ENCODE measurements at places on chromosomes 6 and 20.
A peak's percentile ranks its signal among the peaks of the same experiment; 100 is the strongest.

DNA sequence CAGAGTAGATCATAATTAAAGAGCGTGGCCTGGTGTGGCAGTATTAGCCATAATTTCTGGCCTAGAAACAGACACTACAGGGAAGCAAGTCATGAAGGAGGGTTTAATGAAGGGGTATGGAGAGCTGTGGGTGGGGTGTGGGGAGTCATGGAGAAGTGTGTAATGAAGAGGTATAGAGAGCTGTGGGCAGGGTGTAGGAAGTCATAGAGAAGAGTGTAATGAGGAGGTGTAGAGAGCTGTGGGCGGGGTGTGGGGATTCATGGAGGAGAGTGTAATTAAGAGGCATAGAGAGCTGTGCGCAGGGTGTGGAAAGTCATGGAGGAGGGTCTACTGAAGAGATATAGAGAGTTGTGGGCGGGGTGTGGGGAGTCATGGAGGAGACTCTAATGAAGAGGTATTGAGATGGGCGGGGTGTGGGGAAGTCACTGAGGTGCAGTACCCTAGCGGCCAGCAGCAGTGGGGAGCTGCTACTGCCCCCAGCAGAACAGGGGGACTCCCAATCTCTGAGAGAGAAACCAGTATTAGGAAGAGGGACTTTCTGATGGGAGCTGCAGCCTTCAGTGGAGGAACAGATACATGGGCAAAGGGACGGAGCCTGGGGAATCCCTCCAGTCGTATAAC lies 145.4 kb upstream of the FOXA2 start:
- no peak for DNase-seq

DNA sequence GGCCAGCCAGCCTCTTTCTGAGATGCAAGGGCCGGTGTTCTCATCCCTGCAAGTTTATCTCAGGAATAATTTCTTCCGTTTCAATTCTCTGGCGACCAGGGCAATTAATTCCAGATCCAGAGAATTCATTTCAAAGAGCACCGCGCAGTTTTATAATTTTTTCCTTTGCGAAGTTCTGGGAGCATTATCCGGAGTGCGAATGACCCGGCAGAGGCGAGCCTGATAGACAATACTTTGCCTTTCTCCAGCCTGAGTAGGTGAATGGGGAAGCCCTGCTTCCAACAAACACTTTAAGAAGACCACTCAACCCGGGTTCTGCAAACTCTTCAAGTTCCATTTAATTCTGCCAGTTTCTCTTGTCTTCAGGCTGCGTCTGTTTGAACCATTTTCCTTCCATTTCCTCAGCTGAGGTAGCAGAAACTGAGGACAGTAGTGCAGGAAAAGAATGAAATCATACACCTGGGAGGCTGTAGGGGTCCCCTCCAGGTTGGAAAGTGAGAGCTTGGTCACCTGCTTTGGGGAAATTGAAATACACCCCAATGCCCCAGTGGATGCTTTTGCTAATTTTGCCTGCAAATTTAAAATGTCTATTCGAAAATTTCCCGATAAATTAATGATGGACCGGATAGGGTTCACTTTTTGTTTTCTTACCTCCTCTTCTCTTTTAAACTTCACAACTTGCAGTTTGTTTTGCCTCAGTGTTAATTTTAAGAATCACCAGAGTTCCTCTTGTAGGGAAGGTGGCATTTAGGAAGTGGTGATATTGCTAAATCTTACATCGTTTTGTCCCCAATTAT lies 1.1 kb downstream of the VGLL2 start:
- DNase-seq: no peak

GRCh38 chr6:134389129-134389528 lies 71.2 kb upstream of the SGK1 start:
- DNase-seq: no peak

GRCh38 chr20:62762376-62762775 lies 33.9 kb upstream of the MRGBP start:
- DNase-seq: no peak

GRCh38 chr6:4185419-4185818 lies 50.0 kb upstream of the ECI2 start:
- DNase-seq: no peak

- DNase-seq: no peak
Measured at GRCh38 chr6:158131926-158132325, 36.1 kb downstream of the SERAC1 start.

- DNase-seq: no peak
Measured at GRCh38 chr6:138724015-138724414, 49.6 kb upstream of the CCDC28A start.

GRCh38 chr20:49275636-49276035 lies 2.2 kb downstream of the ZNFX1 start:
- no peak for DNase-seq

DNA sequence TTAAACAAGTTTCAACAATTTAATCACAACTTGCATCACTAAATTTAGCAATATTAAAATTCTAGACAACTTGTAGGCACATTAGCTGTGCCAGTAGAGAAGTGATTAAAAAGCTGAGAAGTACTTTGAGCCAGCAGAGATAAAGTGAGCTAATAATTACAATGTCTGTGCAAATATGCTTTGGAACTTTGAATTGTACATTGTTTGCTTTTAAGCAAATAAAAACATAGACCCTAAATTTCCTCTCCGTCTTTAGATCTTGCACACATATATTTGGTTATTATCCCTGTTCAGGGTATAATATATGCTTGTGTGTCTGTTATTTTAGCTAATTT lies 44.2 kb upstream of the DEFB112 start:
- no peak for DNase-seq

DNA sequence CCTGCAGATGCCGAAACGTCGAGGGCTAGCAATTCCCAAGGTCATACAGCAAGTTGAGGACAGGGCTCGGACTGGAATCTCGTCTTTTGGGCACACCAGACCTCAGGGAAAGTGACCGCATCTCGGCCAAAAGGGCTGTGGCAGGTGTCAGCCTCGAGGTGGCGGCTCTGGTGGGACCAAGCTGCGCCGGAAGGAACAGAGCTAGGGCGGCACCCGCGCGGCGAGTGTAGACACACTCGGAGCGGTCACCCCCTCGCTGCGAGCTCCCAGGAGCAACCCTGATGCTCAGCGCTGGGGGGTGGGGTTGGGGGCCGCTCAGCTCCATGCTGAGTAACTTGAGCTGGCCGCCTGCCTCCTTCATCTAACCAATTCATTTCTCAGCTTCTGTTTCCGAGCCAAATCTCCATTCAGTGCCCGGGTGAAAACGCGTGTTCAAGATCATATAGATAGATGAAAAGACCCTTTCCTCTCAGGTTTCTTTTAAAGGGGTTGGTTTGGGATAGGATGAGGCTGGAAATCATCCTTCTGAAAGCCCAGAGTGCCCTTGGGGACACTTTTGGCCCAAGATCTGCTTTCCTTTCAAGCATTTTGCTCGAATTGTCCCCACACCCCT lies 2.2 kb upstream of the TUBB2B start:
- DNase-seq: no peak

DNA sequence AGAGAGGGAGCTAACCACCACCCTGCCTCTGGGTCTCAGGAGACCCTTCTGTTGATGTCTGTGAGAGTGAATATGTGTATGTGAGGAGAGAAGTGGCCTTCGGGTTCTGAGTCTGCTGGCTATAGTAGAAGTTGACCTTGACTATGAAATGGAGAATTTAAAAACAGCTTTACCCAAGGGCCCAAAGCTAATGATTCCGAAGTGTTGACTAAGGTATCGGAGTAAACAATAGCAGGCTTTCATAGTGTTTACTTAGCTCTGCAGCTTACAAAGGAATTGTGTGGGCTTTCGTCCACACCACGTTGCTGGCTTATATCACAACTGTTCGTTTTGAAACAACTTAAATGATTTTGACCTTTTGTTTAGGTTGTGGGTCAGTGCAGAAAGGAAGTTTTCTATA lies 126.5 kb upstream of the JAG1 start:
- DNase-seq: no peak

- DNase-seq: no peak
Measured at GRCh38 chr6:143174951-143175350, 114.3 kb downstream of the AIG1 start.

DNA sequence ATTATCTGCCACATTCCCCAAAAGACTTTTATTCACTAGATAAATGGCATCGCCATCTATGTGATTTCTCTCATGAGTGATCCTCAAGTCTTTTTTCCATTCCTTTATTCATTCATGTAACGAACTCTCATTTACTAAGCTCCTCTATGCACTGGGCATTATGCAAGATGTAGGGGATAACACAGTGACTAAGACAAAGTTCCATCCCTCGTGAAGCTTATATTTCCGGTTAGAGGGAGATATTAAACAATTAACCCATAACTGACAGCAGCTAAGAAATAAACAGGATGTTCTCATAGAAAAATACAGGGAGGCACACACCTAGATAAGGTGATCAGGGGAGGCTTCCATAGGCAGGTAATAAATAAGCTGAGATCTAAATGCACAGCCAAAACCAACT lies 17.2 kb upstream of the PREX1 start:
- no peak for DNase-seq

GRCh38 chr6:39585641-39586040 lies 139.6 kb downstream of the KIF6 start:
- DNase-seq: no peak

DNA sequence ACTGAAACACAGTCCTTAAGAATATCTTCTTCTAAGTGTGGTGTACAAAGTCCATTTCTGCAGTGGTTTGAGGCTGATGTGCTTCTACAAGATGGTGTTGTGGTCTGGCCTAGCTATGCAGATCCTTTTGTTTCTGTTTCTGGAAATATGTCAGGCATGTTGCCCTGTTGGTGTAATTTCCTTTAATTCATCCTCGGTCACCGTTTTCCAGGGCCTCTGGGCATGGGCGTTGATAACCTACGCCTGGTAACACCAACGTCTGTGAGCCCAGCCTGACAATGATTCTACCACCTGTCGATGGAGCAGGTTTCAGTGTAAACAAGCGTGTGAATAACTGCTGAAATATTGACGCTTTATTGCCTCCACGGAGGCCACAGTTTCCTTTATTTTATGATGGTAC lies 33.3 kb upstream of the AFDN start:
- no peak for DNase-seq

- no peak for DNase-seq
Measured at GRCh38 chr6:28311139-28311823, 24.7 kb downstream of the ZSCAN31 start.

- no peak for DNase-seq
Measured at GRCh38 chr6:81373414-81373813, 379.1 kb downstream of the TENT5A start.

- peak; percentile 79 for DNase-seq
Measured at GRCh38 chr6:149749594-149750135, at the start of gene PCMT1. TSS of gene PCMT1 (plus strand) at chr6:149749741. CDS start at chr6:149749902, 161 bp downstream.

- no peak for DNase-seq
Measured at GRCh38 chr6:44294832-44295791, 18.0 kb downstream of the AARS2 start.

- DNase-seq: no peak
Measured at GRCh38 chr6:2839982-2840748, 1.5 kb downstream of the SERPINB1 start.

DNA sequence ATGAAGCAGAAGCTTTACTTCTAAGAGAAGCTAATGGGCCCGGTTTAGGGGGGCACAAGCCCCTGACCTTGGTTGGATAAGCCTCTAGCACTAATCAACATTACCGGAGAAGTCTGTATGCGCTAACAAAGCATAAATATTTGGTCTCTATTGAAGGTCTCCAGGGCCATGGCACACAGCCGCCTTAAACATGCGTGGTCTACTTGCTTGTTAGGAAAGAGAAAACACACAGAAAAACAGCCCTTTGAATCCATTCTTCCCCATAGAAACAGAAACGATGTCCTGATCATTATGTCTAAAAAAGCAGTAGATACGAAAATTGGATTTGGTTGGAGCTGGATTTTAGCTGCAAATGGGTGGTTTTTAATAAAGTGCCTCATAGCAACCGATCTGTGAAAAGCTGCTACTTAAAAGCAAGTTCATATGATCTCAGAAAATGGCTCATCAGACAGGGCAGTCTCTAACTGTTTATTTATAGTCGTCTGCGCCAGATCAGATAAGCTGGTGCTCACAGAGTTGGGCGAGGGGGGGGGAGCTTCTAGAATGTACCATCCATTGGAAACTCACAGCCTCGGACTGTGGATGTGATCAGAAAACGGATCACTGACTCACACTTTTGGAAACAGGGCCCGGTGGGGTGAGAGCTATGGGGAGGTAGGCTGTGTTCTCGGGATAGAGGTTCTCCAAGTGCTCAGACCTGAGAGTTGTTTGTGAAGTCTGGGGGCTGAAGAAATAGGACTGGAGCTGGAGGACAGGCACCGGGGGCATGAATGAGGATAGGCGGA lies 35.3 kb upstream of the APCDD1L start:
- DNase-seq: no peak

- DNase-seq: no peak
Measured at GRCh38 chr6:108652375-108652774, 91.7 kb downstream of the FOXO3 start.

DNA sequence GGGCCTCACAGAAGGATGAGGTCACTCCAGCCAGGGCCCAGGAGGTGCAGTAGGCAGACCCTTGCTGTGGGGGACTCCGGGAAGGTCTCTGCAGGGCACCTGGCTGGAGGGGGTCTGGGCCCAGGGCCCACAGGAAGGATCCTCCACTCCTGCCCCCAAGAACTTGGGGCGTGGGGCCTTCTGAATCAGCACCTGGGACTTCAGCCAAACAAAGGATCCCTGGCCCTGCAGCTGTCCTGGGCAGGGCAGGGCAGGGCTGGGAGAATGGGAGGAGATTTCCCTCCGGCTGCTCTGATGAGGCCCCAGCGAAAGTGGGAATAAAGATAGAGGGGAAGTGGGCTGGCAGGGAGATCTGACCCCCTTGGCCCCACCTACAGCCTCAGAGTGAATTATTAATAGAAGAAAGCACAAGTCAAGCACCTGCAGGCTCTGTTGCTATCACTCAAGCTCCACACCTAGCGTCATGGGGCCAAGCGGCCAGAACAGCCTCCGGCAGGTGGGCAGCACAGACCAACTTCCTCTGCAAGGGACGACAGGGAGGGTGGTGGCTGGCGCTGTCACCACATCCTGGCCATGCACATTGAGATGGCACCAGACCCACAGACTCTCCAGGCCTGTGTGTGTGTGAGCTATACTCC lies 61.6 kb upstream of the MRPS10 start:
- no peak for DNase-seq

GRCh38 chr6:143195349-143195845 lies 134.7 kb downstream of the AIG1 start:
- no peak for DNase-seq

DNA sequence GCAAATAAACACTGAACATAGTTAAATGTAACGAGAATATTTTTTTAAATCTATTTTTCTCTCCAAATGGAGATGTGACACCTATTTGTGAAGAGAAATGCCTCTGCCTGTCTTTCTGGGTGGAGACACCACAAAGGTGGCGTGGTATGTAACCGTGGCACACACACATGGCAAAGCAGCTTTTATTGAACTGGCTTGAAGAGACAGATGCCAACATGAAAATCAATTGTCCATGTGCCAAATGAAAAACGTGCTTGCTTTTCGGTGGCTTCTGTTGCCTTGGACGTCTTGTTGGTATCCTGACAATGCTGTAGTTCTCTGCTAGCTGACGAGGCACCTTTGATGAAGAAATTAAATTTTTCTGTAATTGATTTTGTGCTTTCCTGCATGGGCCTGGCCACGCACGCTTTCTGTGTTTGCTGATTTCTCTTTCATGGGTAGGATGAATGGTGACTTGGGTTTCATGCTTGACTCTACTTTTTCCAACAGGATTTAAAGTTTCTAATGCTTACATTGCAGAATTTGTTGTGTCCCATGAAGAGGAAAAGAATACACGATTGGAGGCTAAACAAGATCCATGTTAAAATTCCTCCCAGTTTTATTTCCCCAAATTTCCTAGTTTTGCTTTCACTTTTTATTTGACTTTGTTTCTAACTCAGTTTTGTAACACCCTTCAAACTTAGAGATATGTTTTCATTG lies 202.6 kb downstream of the TMEM242 start:
- DNase-seq: no peak

GRCh38 chr6:13331516-13332348 lies 3.4 kb upstream of the TBC1D7 start:
- DNase-seq: no peak

Measured in stimulated activated CD8-positive, alpha-beta memory T cell treated with anti-CD3 and anti-CD28 coated beads, Interleukin-7, amount 100 ng/mL, for 1 hour (primary cell).